Stimulated activated CD4-positive, alpha-beta T cell treated with anti-CD3 and anti-CD28 coated beads, Interleukin-15, amount 100 ng/mL, for 1 hour (primary cell): ENCODE measurements at places on chromosomes 2 and 18.
A peak's percentile ranks its signal among the peaks of the same experiment; 100 is the strongest.

DNA sequence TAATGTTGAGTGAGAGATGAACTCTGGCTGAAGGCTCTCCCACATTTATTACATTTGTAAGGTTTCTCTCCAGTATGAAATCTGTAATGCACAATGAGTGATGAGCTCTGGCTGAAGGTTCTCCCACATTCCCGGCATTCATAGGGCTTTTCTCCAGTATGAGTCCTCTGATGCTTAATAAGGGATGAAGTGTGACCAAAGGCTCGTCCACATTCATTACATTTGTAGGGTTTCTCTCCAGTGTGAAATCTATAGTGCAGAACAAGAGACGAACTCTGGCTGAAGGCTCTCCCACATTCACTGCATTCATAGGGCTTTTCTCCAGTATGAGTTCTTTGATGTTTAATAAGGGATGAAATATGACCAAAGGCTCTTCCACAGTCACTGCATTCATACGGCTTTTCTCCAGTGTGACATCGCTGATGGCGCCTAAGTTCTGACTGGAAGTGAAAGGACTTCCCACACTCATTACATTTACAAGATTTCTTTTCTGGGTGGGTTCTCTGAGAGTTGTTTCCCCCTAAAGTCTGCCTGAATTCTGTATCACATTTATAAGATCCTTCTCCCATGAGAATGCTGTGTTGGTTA, 10.2 kb downstream of the ZNF514 start:
- no peak for DNase-seq

- DNase-seq: no peak
Observed at GRCh38 chr2:16019060-16019480, 78.7 kb downstream of the MYCN start.

DNA sequence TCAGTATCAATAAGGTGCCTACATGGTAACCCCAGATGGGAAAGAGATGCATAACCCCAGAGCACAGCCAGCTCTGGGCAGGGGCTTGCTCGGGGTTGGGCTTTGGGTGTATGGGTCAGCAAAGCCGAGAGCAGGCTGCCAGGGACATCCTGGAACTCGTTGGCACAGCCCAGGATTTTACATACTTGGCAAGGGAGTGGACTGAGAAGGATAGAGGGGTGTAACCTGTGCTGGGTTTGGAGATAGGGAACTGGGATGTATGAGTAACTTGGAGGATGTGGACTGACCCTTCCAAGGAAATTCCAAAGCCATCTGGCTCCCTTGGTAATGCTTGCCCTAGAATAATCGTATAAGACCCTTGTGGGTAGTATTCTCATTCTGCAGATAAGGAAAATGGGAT, 44.2 kb downstream of the GPR39 start:
- DNase-seq: no peak

DNA sequence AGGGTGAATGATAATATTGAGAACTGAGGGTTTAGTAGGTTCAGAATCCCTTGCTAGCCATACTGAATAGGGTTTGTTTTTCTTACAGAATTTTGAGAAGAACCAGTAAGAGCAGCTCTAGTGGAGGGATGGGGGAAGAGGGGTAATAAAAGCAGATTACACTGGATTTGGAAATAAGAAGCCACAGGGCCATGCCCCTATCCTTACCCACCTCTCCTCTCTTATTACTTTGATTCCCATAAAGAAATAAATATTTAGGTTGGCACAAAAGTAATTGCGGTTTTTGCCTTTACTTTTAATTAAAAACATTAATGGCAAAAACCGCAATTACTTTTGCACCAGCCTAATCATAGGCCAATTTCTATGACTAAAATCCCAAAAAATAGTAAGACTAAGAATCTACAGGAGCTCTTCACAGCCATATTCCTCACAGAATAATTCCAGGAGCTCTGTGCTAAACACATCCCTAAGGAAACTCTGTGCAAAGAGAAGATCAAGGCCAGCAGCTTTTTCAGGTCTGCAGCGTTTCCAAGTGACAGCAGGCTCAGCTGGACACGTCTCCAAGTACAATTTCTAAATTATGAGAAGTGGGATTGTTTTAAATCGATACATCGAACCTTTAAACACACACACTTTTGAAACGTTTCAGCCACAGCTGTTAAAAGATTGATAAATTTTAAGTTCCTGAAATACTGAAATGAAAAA, 58.4 kb upstream of the RTN4 start:
- DNase-seq: no peak

DNA sequence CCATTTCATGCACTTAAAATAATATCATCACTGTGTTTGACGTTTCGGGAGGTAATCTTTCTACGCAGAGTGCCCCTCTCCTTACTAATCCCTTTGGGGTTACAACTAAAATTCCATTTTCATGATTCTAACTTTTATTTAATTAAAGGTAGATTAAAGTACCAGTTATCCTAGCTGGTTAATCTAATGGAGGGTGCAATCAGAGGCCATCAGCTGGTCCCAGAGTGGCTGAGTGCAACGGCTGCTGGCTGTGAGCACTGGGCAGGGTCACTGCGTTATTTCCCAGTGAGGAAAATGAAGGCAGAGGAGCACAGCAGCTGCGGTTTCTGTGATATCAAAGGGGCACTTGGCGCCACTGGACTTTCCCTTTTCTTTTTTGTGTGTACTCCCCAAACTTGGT, 12.1 kb downstream of the SCYGR4 start:
- DNase-seq: no peak

GRCh38 chr18:68429841-68430240, 285.1 kb downstream of the TMX3 start:
- no peak for DNase-seq

GRCh38 chr2:203934041-203934492, 2.5 kb upstream of the ICOS start:
- peak; percentile 39 for DNase-seq

- no peak for DNase-seq
Observed at GRCh38 chr2:170587922-170588321, 127.2 kb upstream of the SP5 start.

- no peak for DNase-seq
Observed at GRCh38 chr2:104876606-104877570, 23.0 kb downstream of the POU3F3 start.

DNA sequence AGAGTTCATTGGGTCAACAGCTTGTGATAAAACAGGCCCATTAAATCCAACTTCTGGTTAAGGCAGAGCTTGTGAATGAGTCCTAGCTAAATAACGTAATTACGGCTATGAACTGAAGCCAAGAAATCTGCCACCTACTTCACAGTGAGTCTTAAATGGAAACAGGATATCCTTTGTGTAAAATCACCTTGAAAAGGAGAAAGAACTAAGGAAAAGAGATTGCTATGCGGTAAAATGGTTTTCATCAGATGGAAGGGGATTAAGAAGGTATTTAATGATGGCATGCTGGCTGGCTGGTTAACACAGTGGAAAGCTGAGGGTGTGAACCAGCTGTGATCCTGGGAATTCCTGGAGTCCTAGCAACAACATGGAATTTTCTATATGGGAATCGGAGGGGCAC, 156.6 kb downstream of the DOK6 start:
- no peak for DNase-seq

DNA sequence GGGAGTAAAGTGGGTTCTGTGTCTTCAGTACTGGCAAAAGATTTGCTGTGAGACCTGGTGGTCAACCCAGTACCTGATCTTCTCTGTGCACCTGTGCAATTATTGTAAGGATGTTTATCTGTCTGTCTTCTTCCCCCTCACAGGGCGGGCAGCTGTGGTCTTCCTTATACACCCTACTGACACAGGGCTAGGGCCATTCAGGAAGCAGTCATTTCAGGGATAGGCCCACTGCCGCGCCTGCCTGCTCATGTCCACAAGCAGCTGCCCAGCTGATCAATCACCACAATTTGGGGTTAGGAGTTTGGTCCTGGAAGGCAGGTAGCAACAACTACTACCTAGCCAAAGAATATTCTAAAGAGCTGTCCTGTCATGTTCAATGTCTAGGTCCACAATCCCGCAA, 1.2 kb upstream of the CNNM4 start:
- DNase-seq: no peak

- no peak for DNase-seq
Observed at GRCh38 chr2:133819906-133820305, 251.6 kb upstream of the NCKAP5 start.

GRCh38 chr18:29418136-29418535, 1241.2 kb upstream of the CDH2 start:
- no peak for DNase-seq

DNA sequence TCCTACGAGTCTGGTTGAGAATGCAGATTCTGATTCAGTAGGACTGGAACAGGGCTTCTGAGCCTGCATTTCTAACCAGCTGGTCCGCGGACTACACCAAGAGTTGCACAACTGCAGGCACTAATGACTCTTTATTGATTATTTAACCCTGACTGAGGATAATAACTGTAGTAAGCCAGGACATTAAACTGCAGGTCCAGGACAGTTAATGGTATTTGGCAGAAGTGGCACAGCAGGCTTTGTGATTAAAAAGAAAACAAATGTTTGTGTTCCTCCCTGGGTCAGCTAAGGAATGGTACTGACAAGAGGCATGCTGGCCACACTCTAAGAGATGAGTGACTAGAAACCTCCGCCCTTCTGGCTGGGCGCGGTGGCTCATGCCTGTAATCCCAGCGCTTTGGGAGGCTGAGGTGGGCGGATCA, 59.4 kb downstream of the ALPK2 start:
- no peak for DNase-seq

DNA sequence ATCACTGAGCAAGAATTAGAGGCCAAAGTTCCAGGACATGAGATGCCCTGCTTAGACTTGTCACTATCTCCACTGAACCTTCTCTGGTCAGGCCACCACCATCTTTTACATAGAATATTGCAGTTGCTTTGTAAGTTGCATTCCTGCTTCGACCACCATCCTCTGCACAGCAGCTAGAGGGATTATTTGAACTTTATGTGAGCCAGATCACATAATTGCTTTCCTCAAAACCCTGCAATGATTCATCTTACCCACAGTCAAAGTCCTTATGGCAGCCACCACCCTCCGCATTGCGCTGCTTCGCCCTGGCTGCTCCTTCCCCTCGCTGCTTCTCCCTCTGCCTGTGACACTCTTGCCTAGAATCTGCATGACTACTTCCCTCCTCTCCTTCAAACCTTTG, 111.3 kb downstream of the EML6 start:
- no peak for DNase-seq

GRCh38 chr2:160228141-160228917, 28.3 kb upstream of the ITGB6 start:
- no peak for DNase-seq

- no peak for DNase-seq
Observed at GRCh38 chr2:72414137-72414760, 266.6 kb upstream of the CYP26B1 start.

DNA sequence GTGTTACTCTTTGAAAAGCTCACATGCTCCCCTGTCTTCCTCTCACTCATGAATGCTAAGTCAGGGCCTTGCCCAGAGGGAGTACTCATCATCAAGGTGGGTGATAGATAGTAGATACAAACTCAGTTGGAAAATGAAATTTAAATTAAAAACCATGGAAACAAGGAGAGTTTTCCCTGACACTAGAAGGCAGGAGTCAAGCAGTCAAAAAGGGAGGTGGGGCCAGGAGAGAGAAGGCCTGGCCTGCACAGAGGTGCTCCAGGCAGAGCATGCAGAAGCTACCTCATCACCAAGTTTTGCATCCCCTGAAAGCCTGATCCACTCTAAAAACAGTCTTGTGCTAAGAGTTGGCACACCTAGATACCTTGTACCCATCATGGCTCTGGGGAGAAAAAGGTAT, 143.7 kb downstream of the MYO5B start:
- DNase-seq: no peak

DNA sequence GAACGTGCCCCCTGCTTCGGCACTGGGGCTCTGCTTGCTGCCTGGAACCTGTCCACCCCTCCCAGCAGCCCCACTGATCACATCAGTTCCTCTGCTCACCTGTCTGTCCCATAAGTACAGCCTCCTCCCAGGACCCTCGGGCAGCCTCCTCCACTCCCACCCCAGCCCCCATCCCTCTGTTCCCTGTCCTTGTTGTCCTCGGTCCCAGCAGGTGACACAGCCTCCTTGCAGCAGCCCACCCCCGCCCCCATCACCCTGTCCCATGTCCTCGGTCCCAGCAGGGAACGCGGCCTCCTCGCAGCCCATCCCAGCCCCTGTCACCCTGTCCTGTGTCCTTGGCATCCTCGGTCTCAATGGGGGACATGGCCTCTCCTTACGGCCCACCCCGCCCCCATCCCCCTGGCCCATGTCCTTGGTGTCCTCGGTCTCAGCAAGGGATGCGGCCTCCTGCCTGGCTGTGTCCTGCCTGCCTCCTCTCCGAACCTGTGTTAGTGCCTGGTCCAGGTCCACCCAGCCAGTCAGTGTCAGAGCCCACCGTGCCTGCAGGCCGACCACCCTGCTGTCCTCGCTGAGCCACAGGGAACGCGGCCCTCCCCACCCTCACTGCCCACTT, 4.3 kb upstream of the OTOS start:
- DNase-seq: no peak

DNA sequence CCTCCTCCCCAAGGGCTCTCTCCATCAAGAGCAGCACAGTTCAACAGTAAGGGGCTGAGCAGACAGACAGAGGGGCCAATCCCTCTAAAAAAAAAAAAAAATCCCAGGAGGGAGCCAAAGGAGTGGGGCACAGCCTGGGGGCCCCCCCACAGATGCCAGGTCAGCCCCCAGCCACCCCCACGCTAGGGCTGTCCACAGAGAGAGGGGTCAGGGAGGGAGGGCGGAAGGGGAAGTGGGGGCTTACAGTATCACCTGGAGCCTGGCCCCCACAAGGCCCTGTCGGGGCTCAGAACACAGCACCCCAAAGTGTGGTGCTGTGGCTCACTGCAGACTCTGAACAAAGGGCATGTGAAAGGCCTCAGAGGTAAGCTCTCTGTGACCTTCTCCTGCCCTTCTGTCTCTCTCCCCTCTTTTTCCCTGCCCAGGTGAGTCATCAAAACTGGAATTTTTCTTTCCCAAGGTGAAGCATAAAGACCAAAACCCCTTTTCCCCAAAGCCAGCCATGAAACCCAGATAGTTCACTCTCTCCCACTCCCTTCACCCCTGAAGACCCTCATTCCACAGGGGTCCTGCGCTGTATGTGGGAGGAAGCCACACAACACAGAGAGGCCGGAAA, 13.9 kb downstream of the BIN1 start:
- no peak for DNase-seq

- no peak for DNase-seq
Observed at GRCh38 chr2:238313991-238314350, 6.3 kb upstream of the TRAF3IP1 start.
